Thoracic aorta (tissue), 2 donors: ENCODE measurements at places on chromosomes 5 and 9. TPM values are rescaled to one million over a fixed set of nuclear protein-coding genes. Genes with fewer than 3 reads are reported as not detected.

DNA sequence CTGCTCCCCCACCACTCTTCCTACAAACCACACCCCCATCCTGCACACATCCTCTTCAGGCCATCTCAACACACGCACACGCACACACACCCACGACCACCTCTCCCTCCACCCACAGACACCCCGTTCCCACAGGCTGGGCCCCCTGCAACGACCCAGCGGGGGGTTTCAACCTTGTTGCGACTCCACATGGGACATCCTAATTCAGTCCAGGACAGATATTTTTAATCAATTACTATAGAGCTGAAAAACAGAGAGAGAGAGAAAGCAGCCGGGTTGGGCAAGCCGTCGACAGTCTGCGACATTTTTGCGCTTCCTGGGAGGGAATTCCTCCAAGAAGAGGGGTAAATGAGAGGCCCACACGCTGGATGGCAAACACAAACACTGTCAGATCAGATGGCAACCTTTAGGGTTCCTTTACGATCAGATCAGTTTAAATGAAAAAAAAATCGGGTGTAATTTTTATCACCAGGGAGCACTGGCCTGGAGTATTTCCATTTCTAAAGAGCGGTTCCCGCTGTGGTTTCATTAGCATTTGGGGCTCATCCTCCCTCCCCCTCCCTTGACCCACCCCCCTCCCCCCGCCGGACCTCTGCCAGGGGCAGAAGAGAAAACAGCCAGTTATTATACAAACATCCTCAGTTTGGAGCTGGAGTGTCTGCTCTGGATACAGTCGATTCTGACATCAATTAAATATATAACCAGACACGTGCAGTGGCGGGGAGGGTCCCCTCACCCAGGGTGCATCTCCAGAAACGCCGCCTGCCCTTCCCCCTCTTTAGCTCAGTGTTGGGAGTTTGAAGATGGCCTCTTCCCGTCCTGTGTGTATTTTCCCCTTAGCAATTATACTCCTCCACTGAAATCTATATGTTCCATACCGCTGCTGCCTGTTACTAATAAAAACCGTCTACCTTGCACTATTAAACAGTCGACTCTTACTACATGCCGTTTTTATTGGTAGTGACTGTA lies 2.3 kb upstream of the IRX2 start:
- no peak overlapping the region for H3K27ac ChIP-seq
- H3K36me3 ChIP-seq, result no peaks in the 10 kb centered on the region
- H3K27me3 ChIP-seq, result peaks cover 19% of the 10 kb centered on the region

GRCh38 chr9:4174546-4175175 lies 125.2 kb downstream of the GLIS3 start:
- peaks cover 17% of the 10 kb centered on the region for H3K4me1 ChIP-seq
- H3K27me3 ChIP-seq, result no peaks in the 10 kb centered on the region
- no peak overlapping the region for H3K4me3 ChIP-seq
- DNase-seq, result no peak
- H3K36me3 ChIP-seq, result no peaks in the 10 kb centered on the region

DNA sequence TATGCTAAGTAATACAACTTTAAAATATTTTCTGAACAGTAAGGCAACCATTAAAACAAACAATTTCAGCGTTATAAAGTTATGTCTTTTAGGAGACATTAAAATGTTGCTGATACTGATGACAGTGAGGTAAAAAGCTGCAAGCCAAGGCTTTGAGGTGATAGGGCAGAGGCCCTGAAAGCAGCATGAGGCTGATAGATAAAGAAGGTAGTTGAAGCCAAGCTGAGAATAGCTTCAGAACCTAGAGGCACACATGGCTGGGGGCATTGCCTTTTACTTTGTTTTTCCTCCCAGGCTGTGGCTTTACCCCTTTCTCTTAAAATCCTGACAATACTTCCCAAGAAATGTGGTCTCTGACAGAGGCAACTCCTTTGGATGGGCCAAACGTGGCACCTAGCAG lies 149.0 kb upstream of the WWC1 start:
- no peaks in the 10 kb centered on the region for H3K36me3 ChIP-seq
- no peak overlapping the region for H3K4me3 ChIP-seq
- H3K27ac ChIP-seq, result no peak overlapping the region
- H3K27me3 ChIP-seq, result no peaks in the 10 kb centered on the region

DNA sequence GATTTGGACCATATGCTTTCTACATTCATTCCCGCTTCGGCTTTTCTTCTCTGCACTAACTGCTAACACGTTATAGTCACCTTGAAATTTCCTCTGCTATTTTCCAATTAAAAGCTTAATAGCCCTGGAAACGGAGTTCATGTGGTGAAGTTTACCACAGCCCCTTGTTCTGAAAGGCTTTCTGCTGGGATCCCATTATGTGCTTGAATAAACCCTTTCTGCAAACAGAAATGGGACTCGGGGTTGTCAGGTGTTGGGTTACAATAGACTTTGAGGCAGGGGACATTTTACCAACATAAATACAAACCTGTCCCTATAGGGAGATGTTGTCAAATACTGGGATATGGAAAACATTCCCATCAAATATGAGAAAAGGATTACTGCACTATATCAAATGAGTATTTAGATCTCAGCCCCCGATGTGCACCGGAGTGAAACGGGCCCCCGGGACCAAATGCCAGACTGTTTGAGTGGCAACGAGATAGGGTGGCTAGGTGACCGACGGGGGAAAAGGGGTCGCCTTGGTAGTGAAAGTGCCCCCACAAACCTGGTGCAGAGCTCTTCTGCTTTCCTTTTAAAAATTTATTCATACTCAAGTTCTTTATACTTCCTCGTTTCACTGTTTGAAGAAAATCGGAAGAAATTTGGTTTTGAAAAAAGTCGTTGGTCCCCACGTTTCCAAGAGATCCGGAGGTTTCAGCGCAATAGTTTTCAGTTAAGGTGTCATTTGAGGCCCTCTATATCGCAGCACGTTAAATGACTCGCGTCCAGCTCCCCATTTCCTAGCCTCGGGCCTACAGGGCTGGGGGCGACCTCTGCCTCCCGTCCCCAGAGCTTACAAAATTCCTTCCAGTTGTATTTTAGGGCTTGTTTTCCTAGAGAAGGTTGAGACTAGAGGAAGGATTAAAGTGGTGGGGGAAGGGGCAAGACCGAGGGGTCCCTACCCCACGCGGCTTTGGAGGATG lies 2.1 kb upstream of the DMRT3 start:
- H3K27ac ChIP-seq, result no peak overlapping the region
- H3K36me3 ChIP-seq, result no peaks in the 10 kb centered on the region
- no peak overlapping the region for H3K4me3 ChIP-seq
- peaks cover 24% of the 10 kb centered on the region for H3K4me1 ChIP-seq
- peaks cover 31% of the 10 kb centered on the region for H3K27me3 ChIP-seq

GRCh38 chr9:72460342-72461312 lies 60.8 kb upstream of the TMC1 start:
- H3K4me3 ChIP-seq, result no peak overlapping the region
- no peak for DNase-seq
- H3K27me3 ChIP-seq, result no peaks in the 10 kb centered on the region
- no peak overlapping the region for H3K27ac ChIP-seq
- no peaks in the 10 kb centered on the region for H3K4me1 ChIP-seq

DNA sequence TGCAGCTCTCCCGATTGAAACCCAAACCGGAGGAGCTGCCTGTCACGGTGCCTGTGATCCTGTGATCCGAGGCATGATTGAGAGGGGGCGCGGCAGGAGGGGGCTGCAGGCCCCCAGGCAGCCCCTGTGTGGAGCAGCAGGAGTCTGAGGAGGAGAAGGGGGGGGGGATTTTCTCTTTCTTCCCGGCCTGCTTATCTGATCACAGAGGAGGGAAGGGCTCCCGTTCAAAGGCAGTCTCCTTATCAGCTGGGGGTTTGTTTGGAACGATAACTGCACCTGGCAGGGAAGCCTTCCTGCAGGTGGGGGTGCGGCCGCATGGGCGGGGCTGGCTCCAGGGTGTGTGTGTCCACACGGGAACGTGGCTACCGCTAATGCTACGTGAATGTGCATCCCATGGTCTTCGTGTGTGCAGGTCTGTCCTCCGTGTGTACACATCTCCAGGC lies 38.4 kb downstream of the LMX1B start:
- H3K4me3 ChIP-seq, result no peak overlapping the region
- no peak for DNase-seq
- no peaks in the 10 kb centered on the region for H3K4me1 ChIP-seq
- no peak overlapping the region for H3K27ac ChIP-seq

- no peak overlapping the region for H3K4me3 ChIP-seq
- no peak for DNase-seq
- H3K27ac ChIP-seq, result no peak overlapping the region
These were observed 100.0 kb downstream of the SEMA5A start for GRCh38 chr5:9445826-9446388.

DNA sequence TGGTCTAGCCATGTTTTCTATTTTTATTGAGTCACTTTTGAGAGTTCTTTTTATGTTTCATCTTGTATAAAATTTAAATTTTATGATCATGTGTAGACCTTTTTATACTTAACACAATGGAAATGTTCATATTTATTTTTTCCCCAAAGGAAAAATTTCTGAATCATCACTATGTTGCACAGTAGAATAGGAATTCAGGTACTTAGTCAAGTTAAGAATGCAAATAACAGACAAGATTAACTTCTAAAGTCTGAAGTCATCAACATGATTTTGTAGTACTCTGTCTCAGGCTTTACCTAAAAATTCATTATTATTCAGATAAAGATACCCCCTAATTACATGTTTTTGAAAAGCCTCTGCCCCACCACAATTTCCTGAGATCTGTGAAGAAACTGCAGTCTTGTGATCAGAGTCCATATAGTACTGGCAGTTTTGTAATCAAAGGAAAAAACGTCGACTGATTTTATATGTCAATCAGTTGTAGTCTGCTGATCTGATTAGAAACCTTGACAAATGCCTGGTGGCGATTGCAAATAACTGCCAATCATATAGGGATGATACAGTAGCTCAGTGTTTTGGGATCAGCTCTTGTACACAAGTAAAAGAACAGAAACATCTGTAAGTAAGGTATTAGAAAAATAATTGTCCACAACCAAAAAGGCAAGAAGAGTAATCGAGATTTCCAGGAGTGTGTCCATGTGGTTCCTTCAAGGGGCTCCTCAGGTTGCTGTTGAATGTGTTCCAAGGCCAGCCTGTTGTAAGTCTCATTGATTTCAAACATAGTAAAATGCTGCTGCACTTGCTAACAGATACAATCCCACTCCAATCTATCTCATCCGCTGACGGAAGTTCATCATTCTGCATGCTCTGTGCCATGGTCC lies 352.4 kb downstream of the ARRDC3 start:
- H3K27me3 ChIP-seq, result no peaks in the 10 kb centered on the region
- DNase-seq, result no peak
- no peak overlapping the region for H3K27ac ChIP-seq
- no peaks in the 10 kb centered on the region for H3K4me1 ChIP-seq
- H3K36me3 ChIP-seq, result no peaks in the 10 kb centered on the region
- H3K4me3 ChIP-seq, result no peak overlapping the region

GRCh38 chr5:179585941-179586401 lies 35.6 kb downstream of the RUFY1 start:
- H3K4me1 ChIP-seq, result no peaks in the 10 kb centered on the region
- no peak overlapping the region for H3K4me3 ChIP-seq
- H3K36me3 ChIP-seq, result peaks cover 30% of the 10 kb centered on the region
- no peaks in the 10 kb centered on the region for H3K27me3 ChIP-seq
- no peak for DNase-seq

- H3K36me3 ChIP-seq, result no peaks in the 10 kb centered on the region
- no peak overlapping the region for H3K27ac ChIP-seq
- DNase-seq, result no peak
- H3K4me1 ChIP-seq, result peaks cover 23% of the 10 kb centered on the region
These were observed 76.7 kb downstream of the FGF1 start for GRCh38 chr5:142609142-142609541.

DNA sequence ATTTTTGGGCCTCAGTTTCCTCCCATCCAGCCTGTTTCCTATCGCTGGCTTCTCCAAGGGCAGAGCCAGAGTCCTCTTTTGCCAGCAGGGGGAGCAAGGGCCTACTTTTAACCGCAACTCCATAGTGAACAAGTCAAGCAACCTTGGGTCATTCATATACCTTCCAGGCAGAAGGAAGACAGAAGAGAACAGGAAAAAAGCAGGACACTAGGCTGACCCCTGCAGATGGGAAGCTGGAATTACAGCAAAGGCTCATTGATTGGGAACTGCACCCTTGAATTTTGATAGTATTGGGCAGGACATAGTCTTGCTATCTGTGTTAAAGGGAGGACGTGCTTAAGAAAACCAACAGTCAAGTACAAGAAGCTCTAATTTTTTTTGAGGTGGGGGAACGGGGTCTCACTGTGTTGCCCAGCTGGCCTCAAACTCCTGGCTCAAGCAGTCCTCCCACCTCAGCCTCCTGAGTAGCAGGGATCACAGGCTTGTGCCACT lies 30.1 kb downstream of the QRFP start:
- H3K36me3 ChIP-seq, result peaks cover 21% of the 10 kb centered on the region
- H3K27ac ChIP-seq, result no peak overlapping the region

GRCh38 chr5:9782826-9783560 lies 152.8 kb upstream of the TAS2R1 start:
- DNase-seq, result no peak
- no peak overlapping the region for H3K27ac ChIP-seq
- H3K4me3 ChIP-seq, result no peak overlapping the region
- H3K36me3 ChIP-seq, result no peaks in the 10 kb centered on the region
- H3K4me1 ChIP-seq, result no peaks in the 10 kb centered on the region
- H3K27me3 ChIP-seq, result no peaks in the 10 kb centered on the region

GRCh38 chr5:110161162-110161561 lies 471.4 kb downstream of the MAN2A1 start:
- no peaks in the 10 kb centered on the region for H3K36me3 ChIP-seq
- no peaks in the 10 kb centered on the region for H3K27me3 ChIP-seq

GRCh38 chr5:135221187-135221473 lies 177.9 kb downstream of the MACROH2A1 start:
- no peaks in the 10 kb centered on the region for H3K36me3 ChIP-seq
- H3K4me1 ChIP-seq, result peaks cover 26% of the 10 kb centered on the region
- no peak overlapping the region for H3K27ac ChIP-seq

- DNase-seq, result no peak
- no peak overlapping the region for H3K4me3 ChIP-seq
- no peaks in the 10 kb centered on the region for H3K36me3 ChIP-seq
- no peaks in the 10 kb centered on the region for H3K4me1 ChIP-seq
These were observed 48.9 kb downstream of the APBA1 start for GRCh38 chr9:69623276-69623675.

GRCh38 chr5:1926071-1926440 lies 43.3 kb upstream of the IRX4 start:
- H3K27ac ChIP-seq, result no peak overlapping the region
- no peaks in the 10 kb centered on the region for H3K4me1 ChIP-seq

LRRC26 gene
- not detected for total RNA-seq

MGAT1 gene
- total RNA-seq, result 226 TPM

DIPK1B gene
- total RNA-seq, result 4.8 TPM
